ENCODE measurements at places on chromosomes 2 and 18.
A peak's percentile ranks its signal among the peaks of the same experiment; 100 is the strongest.

- DNase-seq = no peak
Observed at GRCh38 chr2:16152928-16153753, 212.8 kb downstream of the MYCN start.

- no peak for DNase-seq
Observed at GRCh38 chr2:150548527-150548926, 61.1 kb upstream of the RND3 start.

GRCh38 chr2:128369108-128369555 lies 50.5 kb upstream of the HS6ST1 start:
- no peak for DNase-seq

DNA sequence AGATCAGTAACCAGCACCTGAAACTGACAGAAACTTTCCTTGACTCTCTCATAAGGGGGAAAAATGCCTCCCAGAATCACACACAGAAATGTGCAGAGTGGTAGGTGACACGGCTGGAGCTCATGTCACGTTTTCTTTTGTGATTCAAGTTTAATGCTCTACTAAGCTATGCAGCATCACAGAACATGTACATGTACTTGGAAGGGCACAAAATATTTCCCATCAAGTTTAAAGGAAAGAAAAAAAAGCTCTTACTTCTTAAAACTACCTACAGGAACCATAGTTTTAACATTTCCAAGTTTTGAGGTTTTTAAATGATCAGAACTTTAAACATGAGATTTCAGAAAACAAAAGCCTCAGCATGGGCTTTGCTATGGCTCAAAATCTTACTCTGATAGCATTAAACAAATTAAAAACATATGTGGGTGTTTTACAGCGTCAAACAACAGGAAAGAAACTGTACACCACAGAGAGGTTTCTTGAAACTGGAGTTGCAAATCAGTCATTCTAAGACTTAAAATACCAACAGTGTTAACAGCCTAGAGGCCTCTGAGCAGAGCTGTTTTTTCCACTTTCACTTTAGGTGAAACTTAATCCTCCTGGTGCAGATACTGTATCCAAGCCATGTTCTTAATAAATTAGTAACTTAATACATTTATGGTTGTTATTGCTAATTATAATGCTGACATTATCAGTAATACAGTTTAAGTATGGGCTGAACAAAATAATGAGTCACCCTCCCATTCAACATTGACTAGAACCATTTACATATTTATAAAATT lies 30.1 kb downstream of the MBP start:
- DNase-seq = no peak

DNA sequence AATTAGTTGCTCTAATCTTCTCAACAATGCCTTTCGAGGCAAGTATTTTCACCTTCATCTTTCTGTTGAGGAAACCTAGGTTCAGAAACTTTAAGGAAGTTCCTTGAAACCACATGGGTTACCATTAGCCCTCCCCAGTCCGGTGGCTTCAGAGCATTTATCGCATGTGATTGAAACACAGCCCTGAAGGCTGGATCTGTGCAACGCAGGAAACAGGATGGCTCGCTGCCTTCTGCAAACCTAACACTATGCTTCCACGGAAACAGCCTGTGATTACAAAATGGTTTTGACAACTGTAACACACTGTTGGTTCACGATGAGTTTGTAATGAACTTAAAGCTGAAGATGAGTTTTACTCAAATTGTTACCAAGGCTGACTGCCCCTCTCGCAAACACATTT lies 68.5 kb downstream of the EPB41L3 start:
- no peak for DNase-seq

GRCh38 chr18:70494524-70494923 lies 205.7 kb downstream of the SOCS6 start:
- no peak for DNase-seq

DNA sequence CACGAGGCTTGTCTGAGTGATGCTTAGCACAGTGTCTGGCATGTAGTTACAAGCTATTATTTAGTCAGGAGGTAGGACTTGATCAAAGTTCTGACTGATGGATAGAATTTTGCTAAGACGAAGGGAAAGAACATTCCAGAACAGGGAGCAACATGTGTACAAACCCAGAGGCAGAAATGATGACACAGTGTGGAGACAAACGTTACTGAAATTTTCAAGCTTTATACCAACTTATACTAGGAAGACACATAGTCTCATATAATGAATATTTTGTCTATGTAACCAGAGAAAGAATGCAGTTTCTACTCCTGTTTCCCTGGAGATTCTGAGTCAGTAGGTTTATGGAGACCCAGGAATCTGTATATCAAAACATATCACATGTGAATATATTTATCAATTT lies 123.4 kb downstream of the FAM124B start:
- no peak for DNase-seq

DNA sequence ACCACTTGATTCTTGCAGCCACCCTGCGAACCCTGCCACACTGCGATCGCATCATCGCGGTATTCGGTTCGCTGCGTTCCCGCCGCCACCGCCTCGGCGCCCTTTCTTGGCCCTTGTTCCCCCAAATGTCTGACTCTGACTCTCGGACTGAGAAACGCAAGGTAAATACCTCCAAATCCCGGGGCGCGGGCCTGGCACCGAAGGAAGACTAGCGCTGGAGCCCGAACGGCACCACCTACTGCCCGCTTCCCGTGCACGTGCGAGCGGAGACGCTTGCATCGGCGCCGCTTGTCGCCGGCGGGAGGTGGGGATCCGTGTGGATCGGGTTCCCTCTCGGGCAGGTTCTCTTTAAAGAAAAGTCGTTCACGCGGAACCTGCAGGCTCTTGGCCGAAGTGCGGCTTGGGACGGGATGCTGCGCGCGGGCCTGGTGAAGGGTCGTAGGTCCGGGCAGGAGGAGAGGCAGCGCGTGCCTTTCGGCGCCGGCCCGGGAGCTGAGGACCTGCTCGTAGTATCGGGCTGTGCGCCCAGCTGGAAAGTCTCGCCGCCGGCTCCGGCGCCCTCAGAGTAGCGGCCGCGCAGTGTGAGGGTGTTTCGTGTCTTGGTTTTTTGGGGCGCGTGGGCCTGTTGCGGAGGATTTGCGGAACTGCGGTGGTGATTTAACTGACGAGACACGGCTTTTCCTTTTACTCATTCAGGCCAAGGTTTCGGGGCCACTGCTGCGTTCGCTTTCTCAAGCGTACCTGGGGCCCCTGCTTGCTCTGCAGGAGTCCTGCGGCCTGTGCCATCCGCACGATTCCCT lies 514 bp downstream of the BCL2L11 start:
- no peak for DNase-seq

- DNase-seq = no peak
Observed at GRCh38 chr2:24930768-24931167, 10.7 kb upstream of the ADCY3 start.

- no peak for DNase-seq
Observed at GRCh38 chr2:5121642-5122041, 570.5 kb upstream of the SOX11 start.

DNA sequence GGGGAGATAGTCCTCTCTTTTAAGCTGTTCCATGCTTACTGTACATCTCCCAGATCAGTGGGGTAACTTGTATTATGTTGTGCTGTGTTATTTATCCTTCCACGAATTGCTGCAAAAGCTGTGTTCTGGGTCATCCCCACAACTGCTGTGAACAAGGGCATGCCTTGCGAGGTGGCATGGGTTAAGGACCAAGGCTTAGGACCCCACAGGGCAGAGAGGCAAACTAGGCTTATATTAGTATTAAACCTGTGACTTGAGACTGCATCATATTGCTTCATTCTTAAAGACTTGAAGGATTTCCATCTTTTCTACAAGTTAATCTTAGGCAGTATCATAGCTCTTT lies 19.9 kb downstream of the RND3 start:
- no peak for DNase-seq

DNA sequence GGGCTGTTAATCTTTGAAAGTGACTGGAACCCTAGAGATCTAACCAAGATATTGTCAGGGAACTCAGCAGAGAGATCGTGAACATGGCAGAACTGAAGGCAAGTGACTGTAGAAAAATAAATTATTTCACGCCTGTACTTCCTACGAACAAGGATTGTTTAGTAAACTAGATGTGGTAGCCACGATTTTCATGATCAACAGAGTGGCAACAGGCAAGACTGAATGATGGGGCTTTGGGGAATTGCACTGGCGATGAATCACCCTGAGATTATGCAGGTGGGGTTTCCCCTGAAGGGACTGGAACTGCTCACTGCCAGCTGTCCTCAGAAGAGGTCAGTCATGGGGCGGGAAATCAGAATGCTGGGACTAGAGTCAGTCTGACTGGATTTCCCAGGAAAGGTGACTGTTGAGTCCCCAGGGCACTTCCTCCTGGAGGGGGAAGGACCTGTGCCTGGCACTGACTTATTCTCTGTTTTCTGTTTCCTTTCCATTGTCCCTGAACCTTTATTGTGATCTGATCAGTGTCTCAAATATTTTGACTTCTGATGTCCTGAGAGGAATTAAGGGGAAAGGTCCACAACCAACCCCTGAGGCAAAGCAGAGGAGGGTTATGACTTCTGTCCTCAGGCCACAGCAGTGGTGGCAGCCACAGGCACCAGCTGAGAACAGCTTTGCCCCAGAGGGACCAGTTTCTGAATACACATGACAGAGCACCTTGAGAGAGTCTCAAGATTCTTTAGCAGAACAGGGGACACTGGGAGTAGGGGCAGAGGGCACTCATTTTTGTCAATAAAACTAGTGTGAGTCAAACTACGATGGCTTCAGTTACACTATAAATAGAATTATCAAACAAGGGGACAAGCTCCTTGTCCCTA lies 70.0 kb downstream of the NAB1 start:
- DNase-seq = peak; percentile 91

- no peak for DNase-seq
Observed at GRCh38 chr2:69765096-69765380, 23.1 kb downstream of the ANXA4 start.

- no peak for DNase-seq
Observed at GRCh38 chr2:135942936-135943688, 42.3 kb downstream of the DARS1 start.

DNA sequence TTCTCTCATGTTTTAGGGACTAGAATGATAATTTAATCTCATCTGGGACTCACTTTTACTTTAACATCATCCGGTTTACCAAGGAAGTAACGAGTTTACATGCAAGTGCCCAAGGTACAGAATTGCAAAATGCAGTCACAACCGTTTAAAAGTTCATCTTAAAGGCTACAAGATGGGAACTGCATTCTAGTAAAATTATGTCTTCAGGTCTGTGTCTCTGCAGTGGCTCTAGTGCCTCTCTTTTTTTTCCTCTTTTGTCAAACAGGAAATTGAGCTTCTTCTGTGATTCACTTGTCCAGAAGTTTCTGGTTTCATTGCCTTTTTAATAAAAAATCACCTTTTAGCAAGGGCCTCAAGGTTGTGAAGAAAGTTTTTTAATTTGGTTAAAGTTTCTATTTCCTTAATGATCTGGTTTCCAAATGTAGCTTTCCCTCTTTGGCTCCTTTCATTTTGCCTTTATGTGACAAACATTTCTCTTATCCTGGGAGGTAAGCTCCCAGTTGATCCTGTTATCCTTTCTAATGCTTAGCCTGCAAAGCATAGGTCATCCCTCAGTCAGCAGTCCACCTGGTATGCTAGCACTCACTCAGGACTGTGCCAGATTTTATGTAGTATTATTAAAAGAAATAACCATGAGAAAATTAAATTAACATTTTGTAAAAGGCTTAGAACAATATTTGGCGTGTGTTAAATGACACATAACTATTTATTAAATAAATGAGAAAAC lies 2.4 kb downstream of the GLS start:
- DNase-seq = no peak

DNA sequence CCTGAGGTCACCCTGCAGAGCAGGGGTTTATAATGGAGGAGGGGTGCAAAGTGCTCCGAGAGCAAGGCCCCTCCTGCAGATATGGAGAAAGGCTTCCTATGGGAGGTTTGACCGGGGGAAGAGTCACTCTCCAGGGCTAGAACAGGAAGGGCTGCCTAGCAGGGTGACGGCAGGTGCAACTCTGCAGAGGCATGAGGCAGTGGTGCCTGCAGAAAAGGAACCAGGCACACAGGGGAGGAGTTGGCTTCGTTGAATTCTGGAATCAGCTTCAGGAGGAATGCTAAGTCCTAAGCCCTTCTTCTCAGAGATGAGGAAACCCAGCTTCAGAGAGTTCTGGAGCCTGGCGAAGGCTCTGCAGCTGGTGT lies 17.5 kb upstream of the HPCAL1 start:
- DNase-seq = no peak

GRCh38 chr2:126431136-126431535 lies 224.8 kb upstream of the GYPC start:
- no peak for DNase-seq

DNA sequence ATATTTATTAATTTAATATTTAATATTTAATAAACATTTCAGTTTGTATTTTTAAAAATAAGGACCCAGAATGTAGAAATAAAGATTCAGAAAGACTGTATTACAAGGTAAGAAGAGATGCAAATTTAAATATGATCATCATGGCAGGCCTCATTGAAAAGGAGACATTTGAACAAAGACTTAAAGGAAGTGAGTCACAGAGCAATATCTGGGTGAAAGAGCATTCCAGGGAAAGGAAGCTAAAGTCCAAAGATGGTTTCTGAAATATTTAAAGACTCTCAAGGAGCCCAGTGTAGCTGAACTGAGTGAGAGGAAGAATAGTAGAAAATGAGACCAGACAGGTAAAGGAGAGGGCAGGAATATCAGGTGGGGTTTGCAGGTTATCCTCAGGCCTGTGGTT lies 5.9 kb downstream of the SCYGR4 start:
- DNase-seq = peak; percentile 2

- DNase-seq = no peak
Observed at GRCh38 chr2:10183146-10183675, 60.7 kb downstream of the RRM2 start.

All from kidney epithelial cell (primary cell).